ENCODE measurements at places on chromosomes 12 and 14. TPM values are rescaled to one million over a fixed set of nuclear protein-coding genes. Genes with fewer than 3 reads are reported as not detected.

GRCh38 chr14:104119488-104120251, 18.7 kb upstream of the KIF26A start:
- DNase-seq = no peak

GRCh38 chr12:105968025-105968424, 170.7 kb downstream of the NUAK1 start:
- no peak for DNase-seq

DNA sequence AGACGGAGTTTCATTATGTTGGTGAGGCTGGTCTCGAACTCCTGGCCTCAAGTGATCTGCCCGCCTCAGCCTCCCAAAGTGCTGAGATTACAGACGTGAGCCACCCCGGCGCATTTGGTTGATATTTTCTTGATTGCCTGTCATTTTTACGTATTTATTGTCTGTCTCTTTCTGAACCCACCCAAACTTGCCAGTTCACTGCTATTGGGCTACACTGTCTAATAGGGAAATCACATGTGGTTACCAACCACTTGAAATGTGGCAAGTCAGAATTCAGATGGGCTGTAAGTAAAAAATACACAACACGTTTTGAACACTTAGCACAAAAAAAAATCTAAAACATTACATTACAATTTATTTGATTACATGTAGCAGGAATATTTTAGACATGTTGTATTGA, 2.1 kb downstream of the WSB2 start:
- no peak for DNase-seq

The SLC25A21 gene
- total RNA-seq = 3.2 TPM

The SRRM4 gene
- total RNA-seq = not detected

The MOAP1 gene
- total RNA-seq = 11.5 TPM

GRCh38 chr12:51285843-51286242, 15.6 kb upstream of the SMAGP start:
- no peak for DNase-seq

DNA sequence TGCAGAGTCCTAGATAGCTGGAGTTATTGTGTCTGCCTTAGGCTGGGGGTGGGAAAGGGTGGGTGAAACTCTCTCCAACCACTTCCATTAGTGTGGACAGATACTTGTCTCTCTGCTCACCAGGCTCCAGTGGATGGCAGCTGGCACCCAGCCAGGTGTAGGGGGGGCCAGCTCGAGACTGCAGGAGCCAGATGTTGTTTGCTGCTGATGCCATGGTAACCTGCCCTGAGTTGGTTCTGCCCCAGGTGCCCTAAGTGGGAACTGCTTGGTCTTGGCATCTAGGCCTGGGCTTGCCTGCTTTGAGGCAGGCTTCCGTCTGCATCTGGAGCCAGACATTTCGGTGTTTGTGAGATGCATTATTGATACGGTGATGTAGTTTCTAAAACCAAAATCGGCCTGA, 82.2 kb downstream of the ADCK1 start:
- no peak for DNase-seq

The PTPN21 gene
- 27.7 TPM for total RNA-seq

The IAPP gene
- total RNA-seq = not detected

DNA sequence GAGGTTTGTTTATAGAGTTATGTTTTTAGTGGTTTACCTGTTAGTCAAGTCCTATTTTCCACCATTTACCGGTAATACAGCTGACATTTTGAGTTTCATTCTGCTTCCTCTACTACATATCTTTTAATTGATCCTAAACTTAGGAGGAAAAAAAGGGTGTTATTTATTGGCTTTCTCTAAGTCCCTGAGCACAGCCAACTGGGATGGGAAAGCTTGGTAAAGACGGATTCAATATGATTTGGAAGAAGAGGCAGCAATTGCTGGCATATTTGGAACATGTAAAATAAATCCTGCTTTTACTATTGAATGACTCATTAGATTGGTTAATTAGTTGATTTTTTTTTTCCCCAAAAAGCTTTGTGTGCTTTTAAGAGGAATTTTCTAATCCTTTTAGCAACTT, 475.7 kb downstream of the PRKD1 start:
- DNase-seq = no peak

GRCh38 chr12:94712815-94713515, 62.6 kb upstream of the TMCC3 start:
- DNase-seq = no peak

DNA sequence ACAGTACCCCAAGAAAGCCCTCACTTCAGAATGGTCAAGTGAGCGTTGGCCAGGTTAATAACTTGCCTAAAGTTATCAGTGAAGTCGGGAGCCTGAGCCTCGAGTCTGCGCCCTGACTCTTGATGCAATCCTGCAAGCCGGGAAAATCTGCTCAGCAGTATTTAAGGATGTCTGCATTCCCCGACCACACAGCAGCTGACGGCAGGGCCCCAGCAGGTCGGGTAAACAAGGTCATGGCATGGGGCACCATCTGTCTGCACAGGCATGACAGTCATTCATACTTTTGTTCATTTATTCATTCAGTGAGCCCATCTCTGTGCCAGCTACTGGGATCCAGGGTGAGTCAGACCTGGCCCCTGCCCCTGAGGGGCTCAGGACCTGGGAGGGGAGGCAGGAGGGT, 11.1 kb downstream of the ABCB9 start:
- no peak for DNase-seq

DNA sequence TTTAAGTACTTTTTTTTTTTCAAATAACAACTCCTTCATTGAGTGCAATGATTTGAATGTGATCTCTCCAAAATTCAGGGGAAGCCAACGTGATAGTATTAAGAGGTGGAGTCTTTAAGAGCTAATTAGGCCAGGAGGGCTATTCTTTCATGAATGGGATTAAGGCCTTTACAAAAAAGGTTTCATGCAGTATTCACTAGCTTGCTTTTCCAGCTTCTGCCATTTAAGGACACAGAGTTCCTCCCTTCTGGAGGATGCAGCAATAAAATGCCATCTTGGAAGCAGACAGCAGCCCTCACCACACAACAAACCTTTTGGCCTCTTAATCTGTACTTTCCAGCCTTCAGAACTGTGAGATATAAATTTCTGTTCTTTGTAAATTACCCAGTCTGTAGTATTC, 586.8 kb upstream of the LMO3 start:
- DNase-seq = no peak

DNA sequence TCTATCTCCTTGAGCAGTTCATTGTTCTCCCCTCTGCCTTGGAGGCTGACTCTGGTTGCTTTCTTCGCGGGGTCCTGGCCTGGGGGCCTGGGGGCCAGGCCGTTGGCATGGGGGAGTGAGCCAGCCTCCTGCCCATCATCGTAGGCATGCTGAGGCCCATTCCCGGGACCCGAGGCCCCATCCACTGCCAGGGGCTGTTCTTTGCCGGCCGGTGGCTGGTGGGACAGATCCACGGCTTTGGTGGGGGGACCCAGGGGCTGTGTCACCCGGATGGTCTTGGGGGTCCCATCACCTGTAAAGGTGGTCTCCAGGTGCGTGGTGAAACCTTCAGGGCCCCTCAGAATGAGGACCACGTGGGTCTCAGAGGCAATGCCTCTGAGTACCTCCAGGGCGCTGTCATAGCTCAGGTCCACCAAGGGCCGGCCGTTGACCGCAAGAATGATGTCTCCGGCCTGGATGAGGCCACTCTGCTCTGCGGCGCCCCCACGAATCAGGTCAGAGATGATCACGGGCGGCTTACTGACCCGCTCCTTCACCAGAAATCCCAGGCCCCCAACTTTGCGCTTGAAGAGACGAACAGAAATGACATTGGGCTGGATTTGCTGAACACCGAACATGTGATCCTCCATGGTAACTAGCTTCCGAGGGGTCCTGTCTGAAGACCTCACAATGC, 30.8 kb downstream of the NOS1 start:
- DNase-seq = no peak

The CCDC196 gene
- total RNA-seq = not detected

DNA sequence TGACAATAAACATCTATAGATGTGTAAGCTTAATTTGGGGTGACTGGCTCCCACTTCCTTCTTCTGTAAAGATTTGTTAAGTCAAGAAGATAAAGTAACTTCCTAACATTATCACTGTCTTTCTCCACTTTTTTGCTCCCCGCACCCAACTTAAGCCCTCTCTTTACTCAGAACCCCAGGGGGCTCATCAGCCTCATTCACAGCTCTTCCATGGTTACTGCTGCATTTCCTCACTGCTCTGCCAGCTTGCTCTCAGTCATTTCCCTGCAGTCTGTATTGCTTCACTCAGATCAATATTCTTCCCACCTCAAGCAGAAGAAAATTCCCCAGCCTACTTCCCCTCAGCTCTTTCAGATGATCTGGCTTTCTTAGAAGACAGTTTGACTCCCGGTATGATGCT, 102.0 kb downstream of the PIK3C2G start:
- DNase-seq = no peak

DNA sequence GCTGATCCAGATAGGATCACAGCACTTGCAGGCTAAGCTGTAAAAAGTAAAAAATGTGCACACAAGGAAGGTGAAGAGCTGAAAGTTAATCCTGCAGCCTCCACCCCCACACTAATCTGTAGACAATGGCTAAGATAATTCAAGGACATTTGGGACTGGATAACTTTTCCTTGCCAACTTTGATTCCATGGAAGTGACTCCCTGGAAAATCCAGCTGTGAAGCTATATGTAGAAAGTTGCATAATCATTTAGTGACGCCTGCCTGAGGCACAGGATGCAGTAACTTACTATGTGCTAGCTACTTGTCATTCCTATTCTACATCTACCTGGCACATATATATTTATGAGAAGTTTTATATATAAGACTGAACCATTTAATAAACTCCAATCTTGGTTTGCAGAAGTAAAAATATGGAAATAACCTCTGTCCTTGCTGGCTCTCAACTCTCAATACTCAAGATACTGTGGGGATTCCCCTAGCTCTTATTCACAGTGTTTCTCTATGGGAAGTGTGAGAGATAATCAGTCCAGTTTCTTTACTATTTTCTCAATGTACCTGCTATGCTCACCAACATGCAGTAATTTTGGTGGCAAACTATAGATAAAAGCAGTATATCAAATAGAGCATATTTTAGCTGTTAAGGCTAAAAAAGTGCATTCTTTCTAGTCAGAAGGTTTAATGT, 14.8 kb downstream of the LDHB start:
- no peak for DNase-seq

The NPAS3 gene
- total RNA-seq = not detected

The ACVR1B gene
- 112 TPM for total RNA-seq

DNA sequence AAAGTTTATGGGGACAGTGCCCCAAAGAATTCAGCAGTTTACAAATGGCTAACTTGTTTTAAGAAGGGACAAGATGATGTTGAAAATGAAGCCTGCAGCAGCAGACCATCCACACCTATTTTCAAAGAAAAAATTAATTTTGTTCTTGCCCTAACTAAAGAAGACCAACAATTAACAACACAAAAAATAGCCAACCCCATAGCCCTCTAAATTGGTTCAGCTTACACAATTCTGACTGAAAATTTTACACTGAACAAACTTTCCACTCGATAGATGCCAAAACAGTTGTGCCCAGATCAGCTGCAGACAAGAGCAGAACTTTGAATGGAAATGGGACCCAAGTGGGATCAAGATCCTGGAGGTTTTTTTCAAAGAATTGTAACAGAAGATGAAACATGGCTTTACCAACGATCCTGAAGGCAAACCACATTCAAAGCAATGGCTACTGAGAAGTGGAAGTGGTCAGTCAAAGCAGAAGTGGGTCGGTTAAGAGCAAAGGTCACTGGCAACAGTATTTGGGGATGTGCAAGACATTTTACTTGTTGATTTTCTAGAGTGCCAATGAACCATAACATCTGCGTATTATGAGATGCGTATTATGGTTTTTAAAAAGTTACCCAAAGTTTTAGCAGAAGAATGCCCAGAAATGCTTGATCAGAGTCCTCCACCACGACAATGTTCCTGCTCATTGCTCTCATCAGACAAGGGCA, 30.0 kb downstream of the SLC39A9 start:
- DNase-seq = no peak

All from Caco-2 (cell line).